ENCODE measurements at places on chromosomes 4 and X.

- DNase-seq, result no peak
Measured at GRCh38 chr4:41304221-41304620, 47.5 kb downstream of the UCHL1 start.

DNA sequence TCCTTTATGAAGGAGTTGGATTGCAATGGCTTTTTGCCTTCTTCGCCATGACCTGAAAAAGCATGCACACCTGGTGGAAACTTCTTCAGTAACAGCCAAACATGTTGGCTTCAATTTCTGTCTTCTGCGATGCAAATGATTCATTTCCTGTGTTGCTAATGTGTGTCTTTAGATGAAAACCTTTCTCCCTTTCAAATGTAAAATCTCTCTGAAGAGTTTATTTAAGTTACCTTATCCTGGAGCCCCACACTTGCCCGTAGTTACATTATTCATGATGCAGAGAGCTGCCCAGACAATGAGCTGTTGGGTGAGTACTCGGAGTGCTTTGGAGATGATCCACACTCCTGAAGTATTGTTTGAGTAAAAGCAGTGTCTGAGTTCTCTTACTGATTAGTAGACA is 1100.9 kb downstream of the RPA4 start:
- no peak for DNase-seq

GRCh38 chrX:106933538-106933961 is 13.3 kb downstream of the CLDN2 start:
- no peak for DNase-seq

DNA sequence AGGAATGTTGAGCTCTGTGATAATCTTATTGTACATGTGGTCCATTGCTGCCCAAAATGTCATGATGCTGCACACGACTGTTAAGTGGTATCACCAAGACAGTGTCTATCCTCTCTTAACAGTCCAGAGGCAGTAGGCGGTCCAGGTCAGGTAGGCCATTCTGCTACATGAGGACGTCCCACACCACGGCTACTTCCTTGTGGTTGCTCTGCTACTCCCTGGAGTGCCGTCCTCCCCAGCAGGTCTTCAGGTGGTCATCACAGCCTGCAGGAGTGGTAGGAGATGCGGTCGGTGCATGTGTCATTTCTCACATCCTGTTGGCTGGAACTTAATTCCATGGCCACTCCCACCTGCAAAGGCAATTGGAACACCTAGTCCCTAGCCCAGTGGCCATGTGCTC is 11.5 kb upstream of the STK32B start:
- no peak for DNase-seq

- no peak for DNase-seq
Measured at GRCh38 chr4:85736571-85736970, 261.6 kb downstream of the ARHGAP24 start.

GRCh38 chr4:182246401-182247205 is 3.4 kb downstream of the TENM3 start:
- DNase-seq, result no peak

DNA sequence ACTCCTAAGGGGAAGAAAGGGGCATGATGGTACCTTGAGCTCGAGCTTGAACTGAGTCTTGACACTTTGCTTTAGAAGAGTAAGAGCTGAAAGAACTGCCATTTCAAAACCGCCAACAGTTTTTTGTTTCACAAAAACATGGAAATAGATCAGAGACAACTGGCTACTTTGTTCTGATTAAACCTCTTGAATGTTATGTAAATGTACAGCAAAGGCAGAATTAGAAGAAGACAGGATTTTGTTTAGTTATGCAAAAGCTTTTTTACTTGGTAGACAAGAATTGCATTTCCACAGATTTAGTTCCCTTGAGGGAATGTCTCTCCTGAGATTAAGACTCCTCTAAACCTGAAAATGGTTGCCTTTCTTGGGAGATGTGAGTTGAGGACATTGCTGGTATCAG is 33.3 kb upstream of the STPG2 start:
- no peak for DNase-seq

DNA sequence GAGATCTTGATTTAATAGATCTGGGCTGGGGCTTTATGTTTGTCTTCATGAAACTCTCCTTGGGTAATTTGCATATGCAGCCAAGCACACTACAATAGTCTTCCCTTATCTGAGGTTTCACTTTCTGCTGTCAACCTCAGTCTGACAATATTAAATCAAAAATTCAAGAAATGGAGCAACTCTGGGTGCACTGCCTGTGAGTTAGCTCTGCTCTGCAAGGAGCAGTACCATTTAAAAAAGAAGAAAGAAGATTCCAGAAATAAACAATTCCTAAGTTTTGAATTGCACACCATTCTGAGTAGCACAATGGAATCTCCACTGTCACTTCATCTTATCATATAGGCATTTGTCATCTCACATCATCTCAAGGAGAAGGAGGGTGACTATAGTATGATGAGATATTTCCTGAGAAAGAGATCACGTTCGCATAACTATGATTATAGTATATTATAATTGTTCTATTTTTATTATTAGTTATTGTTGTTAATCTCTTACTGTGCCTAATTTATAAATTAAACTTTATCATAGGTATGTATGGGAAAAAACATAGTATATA is 9.4 kb downstream of the FNIP2 start:
- no peak for DNase-seq

GRCh38 chr4:164931551-164932324 is 45.7 kb downstream of the TRIM61 start:
- no peak for DNase-seq

GRCh38 chrX:141714680-141715079 is 16.1 kb upstream of the SPANXD start:
- DNase-seq, result no peak

DNA sequence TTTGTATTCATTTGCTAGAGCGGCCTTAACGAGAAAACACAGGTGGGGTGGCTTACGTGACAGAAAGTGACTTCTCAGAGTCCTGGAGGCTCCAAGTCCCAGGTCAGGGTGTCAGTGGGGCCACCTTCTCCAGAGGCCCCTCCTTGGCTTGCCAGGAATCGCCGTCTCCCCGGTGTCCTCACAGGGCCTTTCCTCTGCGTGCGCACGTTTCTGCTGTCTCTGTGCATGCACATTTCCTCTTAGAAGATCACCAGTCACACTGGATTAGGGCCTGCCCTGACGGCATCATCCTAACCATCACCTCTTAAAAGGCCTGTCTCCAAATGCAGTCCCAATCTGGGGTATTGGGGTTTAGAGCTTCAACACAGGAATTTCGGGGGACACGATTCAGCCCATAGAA is 63.8 kb upstream of the HELT start:
- DNase-seq, result no peak

DNA sequence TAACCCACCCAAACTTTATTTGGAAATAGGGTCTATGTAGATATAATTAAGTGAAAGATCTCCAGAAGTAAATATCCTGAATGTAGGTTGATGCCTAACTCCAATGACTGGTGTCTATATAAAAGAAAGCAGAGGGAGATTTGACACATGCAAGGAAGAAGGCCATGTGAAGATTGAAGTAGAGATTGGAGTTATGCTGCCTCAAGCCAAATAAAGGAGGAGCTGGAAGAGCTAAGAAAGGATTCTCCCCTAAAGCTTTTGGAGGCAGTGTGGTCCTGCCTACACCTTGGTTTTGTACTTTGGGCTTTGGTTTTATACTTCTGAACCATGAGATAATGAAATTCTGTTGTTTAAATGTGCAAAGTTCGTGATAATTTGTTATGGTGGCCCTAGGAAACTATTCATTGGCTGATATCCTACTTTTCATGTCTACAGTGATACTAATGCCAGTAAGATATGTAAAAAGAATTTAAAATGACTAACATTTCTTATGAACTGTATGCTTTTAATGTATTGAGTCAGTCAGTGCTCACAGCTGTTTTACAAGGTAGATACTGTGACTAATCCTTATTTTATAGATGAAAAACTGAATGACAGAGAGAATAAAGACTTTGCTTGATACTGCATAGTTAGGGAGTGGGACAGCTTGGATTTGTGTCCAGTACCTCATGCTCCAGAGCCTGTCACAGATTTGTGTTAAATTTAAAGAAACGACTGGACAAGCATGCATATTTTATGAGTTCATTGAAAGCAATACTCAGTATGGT is 5.9 kb upstream of the RAB40AL start:
- DNase-seq, result no peak

DNA sequence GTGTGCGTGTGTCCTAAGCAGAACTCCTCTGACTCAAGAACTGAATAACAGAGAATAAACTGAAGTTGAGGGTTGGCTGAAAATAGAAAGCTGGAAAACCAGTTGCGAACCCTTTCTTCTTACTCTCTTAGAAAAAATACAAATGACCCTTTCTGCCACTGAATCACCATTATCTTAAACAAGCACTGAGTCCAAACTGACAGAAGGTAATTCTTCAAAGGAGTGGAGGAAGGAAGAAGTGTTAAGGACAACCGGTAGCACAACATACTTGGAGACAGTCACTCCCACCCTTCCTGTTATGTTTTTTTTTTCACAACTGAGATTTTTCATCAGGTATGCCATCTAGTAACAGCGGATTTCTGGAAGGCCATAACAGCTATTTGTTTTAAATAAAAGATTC is 38.1 kb downstream of the HELQ start:
- no peak for DNase-seq

DNA sequence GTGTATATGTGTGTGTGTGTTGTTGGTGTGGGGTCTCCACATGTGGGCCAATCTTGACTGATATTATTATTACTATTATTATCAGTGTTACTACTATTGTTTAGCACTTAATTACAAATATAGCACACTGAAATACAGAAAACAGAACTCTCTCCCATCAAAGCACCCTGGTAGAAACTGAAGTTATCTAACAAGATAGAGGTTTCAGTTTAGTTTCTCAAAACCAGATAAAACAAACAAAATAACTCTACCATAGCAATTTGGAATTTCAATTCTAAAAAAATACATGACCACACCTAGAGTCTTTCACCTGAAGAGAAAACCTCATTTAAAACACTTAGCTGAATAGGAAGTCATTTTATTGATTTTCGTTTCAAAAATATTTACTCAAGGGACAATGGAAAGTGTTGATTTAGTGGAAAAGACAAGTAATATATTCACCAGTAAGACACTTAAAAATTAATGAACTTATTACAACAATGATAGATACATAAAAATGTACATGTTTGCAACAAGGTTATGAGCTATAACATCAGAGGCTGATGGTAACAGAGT is 252.3 kb downstream of the PDHA2 start:
- DNase-seq, result no peak

GRCh38 chrX:72126048-72126415 is 5.7 kb downstream of the RTL5 start:
- no peak for DNase-seq

- DNase-seq, result no peak
Measured at GRCh38 chrX:19602866-19603622, 87.7 kb upstream of the MAP3K15 start.

DNA sequence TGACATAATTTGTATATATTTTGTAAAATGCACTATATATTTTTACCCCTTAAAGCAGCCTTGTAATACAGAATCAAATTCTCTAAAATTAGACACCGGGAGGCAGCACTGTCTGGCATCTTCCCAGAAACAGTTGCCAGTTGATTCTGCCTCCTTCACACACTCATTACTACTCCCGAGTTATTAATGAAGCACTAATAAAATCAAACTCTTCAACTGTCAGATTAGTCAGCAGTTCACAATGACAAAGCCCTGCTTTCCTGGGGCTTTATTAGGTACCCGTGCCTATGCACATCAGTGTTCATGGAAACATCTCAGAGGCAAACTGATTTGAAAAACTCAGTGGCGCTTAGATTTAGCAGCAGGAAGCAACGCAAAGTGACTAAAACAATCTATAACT is 103.5 kb upstream of the VEGFC start:
- DNase-seq, result no peak

GRCh38 chr4:3530663-3531254 is 1.5 kb downstream of the LRPAP1 start:
- no peak for DNase-seq

- no peak for DNase-seq
Measured at GRCh38 chrX:138683600-138683999, 27.9 kb downstream of the FGF13 start.

DNA sequence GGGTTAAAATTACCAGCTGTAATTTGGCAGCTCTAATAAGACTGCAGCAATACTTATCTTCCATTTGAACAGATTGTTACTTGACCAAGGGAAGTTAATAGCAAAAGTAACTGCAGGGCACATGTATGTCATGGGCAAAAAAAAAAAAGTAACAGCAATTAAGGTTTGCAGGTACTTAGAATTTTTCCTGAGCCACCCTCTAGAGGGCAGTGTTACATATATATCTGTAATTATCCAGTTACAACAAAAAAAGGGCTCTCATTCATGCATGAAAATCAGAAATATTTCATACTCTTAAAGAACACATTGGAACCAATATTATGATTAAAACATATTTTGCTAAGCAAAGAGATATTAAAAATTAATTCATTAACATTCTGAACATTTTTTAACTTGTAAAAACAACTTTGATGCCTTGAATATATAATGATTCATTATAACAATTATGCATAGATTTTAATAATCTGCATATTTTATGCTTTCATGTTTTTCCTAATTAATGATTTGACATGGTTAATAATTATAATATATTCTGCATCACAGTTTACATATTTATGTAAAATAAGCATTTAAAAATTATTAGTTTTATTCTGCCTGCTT is 25.1 kb downstream of the XIAP start:
- no peak for DNase-seq

DNA sequence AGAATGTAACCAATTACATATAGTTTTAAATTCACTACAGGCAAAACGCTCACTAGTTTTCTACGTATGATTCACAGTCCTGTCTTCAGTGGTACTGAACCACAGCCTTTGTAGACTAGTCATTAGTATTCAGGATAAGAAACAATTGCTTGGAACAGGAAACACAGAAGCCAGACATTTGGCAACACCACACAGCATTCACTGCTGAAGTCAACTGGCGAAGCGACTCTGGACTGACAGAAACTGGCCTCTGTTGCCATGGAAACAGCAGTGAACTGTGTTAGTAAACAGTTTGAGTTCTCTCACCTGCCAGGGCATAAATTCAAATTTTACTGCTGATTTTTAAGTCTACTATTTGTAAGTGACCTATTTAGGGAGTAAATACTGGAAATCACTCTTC is 57.6 kb downstream of the MAPK10 start:
- DNase-seq, result no peak

GRCh38 chrX:118225711-118226428 is 109.3 kb upstream of the KLHL13 start:
- DNase-seq, result no peak

DNA sequence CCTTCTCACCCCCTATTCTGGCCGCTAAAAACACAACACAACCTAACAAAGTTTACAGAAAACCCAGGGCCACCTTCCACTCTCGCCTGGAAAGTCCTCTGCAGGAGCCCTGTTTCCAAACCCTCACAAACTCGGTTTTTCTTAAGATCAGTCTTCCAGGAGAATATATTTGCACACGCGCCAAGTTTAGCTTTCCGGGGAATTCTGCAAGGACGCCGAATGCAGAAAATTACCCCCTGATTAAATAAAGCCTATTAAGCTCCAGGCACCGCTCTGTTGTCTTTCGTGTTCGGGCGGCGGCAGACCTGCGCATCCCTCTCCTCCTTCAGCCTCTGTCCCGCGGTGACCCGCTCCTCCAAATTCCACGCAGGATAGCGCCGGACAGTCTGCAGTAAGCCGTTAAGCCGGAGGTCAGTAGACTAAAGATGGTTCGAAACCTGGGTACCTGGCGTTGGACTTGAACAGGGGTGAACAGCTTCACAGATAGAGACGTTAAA is 5.0 kb downstream of the MSX1 start:
- DNase-seq, result no peak

GRCh38 chrX:15401378-15401777 is 17.2 kb upstream of the VEGFD start:
- no peak for DNase-seq

GRCh38 chrX:107204068-107204605 is 2.1 kb downstream of the NUP62CL start:
- no peak for DNase-seq

All from stimulated activated CD8-positive, alpha-beta memory T cell treated with anti-CD3 and anti-CD28 coated beads, Interleukin-4, amount 100 ng/mL, for 1 hour (primary cell).